Activated CD8-positive, alpha-beta memory T cell treated with anti-CD3 and anti-CD28 coated beads for 1 hour (primary cell): ENCODE measurements at places on chromosomes 12 and 14.

DNA sequence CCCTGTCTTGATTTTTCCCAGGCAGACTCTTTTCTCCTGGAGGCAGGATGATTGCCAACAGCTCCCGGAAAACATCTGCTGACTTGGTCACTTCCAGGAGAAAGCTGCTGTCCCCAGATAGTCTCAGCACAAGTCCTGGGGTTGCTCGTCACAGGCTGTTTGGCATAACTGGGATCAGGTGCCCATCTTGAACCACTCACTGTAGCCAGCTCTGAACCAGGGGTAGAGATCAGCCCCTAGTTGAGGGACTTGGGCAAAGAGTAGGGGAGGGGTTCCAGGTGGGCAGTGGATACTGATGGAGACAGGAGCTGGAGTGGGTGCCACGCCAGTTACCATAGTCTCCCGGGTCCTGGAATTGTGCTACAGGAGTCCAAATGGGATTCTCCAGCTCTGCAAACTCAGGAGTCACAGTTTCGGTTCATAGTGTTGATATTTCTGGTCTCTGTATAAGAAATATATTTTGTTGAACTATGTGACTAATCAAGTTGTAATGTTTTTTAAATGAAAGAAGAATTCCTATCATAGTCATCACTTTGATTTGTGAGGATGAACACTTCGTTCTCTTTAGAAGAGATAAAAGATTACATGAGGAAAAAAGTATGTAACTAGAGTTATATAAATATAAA lies 1154.5 kb downstream of the AACS start:
- DNase-seq: no peak

GRCh38 chr14:63453443-63453936 lies 89.7 kb downstream of the PPP2R5E start:
- DNase-seq: no peak

GRCh38 chr14:61325166-61325565 lies 3.8 kb downstream of the PRKCH start:
- DNase-seq: no peak

DNA sequence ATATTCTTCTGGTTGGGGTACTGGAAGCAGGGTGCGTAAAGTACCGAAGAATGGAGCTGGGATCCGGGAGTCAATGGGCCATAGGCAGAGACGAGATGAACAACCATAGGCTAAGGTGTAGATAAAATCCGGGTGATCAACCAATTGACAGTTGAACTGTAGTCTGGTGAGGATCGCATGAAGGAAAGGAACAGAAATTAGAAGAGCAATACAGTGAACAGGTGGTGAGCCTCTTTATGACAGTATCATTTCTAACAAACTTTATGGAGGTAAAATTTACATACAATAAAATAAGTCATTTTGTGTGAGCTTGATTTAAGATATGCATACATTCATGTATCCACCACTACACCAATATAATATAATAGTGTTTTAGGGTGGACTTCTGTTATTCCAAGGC lies 13.9 kb upstream of the HIF1A start:
- DNase-seq: no peak

GRCh38 chr12:108850854-108851573 lies 6.4 kb downstream of the SSH1 start:
- DNase-seq: no peak

DNA sequence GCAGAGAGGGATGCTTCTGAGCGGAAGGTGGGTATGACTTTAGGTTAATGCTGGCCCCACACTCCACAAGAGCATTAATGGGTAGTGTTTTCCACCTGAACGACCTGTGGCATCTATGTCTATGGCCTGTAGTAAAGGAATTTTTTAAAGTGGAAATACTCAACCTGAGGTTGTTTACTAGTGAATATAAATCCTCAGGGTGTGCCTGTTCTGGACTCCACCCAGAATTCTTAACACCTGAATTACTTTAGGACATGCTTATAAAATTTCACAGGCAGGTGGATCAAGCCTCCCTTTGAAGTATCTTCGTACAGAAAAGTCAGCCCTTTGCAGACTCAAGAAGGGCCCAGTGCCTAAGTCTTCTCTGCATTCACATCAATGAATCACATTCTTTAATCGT lies 196.1 kb downstream of the ESR2 start:
- DNase-seq: no peak

DNA sequence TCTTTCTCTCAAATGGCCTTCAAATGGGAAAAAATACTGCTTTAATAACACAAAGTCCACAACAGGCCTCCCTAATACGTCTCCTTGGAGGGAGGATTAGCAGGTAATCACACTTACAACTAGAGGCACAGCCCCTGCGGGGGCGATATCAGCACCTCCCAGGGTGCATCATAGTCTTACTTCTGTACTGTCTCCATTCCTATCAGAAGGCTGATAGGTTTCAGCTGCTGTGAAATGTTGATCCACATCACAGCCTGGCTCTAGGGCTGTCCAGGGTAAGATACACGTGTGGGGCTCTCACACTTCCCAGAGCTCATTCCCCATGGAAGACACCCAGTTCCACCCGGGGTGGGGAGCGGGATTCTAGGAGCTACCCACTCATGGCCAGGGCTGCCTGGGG lies 139.1 kb upstream of the SFSWAP start:
- no peak for DNase-seq

DNA sequence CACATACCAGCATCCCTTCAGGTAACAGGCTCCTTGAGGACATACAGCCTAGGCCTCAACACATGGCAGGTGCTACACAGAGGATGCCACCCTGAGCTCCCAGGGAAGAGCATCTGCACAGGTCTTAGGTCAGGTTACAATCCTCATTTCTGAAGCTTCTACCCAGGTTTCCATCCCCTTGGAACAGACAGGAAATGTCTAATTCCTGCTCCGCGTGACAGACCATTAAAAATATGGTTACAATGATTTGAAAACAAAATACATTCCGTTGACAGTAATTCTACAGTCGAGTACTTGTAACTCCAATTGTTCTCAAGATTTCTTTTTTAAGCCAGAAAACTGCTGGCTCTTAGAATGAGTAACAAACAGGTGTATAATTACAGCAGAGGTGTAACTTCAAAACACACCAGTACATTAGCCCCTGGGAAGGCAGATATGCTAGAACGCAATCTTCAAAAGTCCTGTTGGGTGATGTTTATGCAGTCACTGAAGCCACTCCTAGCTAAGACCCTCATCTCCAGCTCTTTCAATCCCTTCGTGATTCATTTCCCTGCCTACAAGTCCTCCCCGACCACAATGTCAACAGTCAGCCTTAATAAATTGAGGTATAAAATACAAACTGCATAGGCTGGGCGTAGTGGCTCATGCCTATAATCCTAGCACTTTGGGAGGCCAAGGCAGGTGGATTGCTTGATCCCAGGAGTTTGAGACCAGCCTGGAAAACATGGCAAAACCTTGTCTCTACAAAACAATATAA lies 11.6 kb downstream of the SETD3 start:
- no peak for DNase-seq

DNA sequence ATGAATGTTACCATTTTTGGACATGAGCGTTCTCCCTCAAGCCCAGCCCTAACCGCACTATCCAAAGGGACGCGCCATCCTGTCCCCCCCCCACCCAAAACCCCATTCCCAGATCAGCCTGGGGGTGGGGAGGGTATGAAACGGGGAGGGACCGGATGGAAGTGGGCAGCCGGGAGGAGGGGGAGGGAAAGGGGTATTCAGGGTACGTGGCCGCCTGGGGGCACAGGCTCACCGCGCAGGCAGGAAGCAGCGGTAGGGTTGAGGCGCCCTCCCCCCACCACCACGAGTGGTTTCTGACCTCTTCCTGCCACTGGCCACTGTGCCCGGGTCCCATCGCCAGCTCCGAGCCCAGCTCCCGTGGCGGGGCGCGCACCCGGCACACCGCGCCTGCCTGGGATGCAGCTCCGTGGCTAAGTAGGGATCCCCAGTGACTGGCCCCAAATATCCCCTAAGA lies 1.4 kb downstream of the ACTN1 start:
- no peak for DNase-seq

GRCh38 chr12:52156311-52156710 lies 35.5 kb downstream of the KRT80 start:
- no peak for DNase-seq

DNA sequence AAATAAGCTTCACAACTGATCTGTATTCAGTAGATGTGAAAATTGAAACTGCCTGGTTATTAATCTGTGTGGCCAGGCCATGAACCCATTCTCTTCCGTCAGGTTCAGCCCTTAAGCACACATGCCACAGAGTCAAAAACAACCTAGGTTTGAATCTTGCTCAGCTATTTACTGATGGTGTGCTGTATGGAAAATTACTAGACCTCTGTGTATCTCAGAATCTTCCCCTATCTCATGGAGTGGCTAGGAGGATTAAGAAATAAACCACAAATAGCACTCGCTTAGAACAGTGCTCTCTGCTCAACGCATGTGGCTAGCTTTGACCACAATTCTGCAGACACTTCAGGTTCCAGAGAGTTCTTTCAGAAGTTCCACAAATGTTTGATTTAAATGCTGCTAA lies 240.7 kb upstream of the PLEKHG7 start:
- no peak for DNase-seq
